GF-D8 (cell line): ENCODE measurements at places on chromosomes 3 and 15.

DNA sequence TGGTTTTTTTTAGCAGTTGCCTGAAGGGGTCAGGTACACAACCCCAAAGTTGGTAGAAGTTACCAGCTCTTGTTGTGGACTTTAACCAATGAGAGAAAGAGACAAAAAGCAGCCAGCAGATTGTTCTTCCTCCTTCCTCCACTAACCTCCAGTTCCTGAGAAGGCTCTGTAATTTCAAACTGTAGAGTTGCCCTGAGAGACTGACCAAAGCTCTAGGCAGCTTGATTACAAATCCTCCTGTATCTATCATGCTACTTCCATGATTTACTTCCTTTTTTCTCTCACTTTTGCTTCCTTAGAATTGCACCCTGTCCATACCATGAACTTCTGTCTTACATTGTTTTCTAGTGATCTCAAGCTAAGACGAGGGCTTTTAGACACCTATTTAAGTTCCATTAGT is 29.2 kb downstream of the NSUN3 start:
- DNase-seq = peak; percentile 18

GRCh38 chr15:100692671-100693070 is 90.3 kb downstream of the ASB7 start:
- DNase-seq = no peak

- no peak for DNase-seq
These were observed 22.4 kb downstream of the RLBP1 start for GRCh38 chr15:89198934-89199333.

GRCh38 chr3:62187022-62187431 is 186.3 kb downstream of the FEZF2 start:
- no peak for DNase-seq

GRCh38 chr15:37819191-37819590 is 115.2 kb upstream of the TMCO5A start:
- DNase-seq = no peak

DNA sequence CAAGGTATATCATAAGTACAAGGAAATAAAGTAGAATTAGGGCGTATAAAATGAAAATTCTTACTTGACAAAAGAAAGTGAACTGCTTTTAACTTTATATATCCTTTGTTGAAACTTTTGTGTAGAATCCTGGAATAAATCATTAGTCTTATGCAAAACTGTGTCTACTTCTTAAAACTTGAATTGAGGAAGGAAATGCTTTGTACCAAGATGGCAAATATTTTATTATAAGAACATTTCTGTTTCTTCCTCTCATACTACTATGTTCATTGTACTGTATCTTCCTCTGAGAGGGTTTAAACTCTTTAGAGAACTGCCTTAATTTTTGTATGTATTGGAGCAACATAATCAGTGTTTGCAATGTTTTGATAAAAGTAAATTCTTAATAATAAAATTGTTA is 42.0 kb downstream of the RASA2 start:
- DNase-seq = no peak

GRCh38 chr3:42503957-42504333 is 1.5 kb downstream of the VIPR1 start:
- DNase-seq = no peak

- no peak for DNase-seq
These were observed 24.8 kb downstream of the CCR1 start for GRCh38 chr3:46183330-46183729.

DNA sequence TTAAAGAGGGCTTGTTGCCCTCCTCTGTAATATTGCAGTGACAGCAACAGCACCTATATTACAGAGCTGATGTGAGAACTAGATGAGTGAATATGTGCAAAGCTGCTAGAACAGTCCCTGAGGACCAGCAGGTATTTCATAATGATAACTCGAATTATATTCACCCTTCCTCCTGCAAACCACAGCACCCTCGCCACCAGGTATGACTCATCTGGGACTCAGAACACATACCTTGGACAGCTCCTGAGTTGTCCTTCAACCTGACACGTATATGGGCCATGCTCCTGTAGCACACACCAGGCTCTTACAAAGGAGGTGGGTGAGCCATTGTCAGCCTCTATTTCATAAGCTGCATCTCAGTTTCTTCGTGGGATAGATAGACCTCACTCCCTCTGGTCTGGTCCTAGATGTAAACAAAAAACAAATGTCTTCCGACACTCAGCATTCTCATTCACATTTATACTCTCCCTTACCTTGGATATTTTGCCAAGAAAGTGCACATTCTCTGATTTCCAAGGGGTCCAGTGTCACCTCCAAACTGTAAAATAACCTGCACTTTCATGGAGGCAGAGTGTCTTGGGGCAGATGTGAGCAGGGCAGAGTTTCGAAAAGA is 124.5 kb downstream of the TLE3 start:
- DNase-seq = no peak

DNA sequence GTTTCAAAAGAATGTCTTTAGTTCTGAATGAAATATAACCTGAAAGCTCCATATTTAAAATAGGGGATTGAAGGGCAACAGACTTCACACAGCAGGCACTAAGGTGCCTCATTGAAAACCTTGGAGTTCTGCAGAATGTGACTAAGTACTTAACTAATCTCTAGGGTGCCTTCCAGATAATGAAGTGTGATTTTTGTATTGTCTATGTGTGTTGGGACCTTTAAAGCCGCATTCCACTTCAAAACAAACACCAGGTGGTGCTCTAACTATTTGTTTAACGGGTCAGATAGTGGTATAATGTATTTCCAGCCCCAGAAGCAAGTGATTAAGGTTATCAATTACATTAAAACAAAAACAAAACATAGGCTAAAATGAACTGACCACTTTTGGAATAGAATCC is 28.0 kb downstream of the TFG start:
- DNase-seq = no peak

DNA sequence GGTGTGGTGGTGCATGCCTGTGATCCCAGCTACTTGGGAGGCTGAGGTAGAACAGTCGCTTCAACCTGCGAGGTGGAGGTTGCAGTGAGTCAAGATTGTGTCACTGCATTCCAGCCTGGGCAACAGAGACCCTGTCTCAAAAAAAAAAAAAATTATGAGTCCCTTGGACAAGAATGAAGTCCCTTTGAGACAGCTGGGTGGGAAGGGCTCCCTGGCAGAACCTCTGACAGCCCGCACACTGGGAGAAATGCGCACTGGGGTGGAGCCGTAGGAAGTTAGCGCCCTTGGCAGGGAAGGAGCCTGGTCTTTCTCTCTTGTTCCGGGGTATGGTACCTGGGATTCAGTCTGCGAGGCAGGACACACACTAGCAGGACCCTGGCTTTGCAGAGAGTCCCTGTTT is 51.4 kb downstream of the SLC30A4 start:
- DNase-seq = no peak

DNA sequence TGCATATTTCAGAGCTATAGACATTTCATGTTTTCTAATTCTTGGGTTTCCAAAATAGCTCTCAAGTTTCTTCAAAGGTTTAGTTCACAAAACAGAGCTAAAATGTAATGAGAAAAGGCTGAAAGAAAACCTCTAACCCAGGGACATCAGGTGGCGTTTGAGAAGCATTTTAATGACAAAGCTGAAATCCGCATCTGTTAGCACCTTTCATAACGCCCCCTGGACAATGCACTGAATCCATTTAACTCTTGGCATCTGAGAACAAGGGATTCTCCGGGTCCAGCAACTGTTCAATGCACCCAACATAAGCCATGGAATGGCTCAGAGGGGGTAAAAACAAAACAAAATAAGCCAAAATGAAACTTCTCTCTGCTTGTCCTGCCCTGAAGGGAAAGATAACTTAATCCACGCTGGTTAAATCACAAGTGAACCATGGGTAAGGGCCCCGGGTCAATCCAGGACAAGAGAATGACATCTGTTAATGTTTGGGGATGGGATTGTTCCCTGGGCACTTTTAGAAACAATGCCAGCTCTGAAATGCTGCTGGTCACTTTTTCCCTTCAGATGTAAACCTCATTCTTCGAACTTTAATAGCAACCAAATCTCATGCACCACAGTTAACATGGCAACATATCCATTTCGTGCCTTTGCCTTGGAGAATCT is 466.2 kb upstream of the ADAMTS9 start:
- no peak for DNase-seq

GRCh38 chr3:171806200-171807128 is 3.8 kb downstream of the PLD1 start:
- peak; percentile 34 for DNase-seq

DNA sequence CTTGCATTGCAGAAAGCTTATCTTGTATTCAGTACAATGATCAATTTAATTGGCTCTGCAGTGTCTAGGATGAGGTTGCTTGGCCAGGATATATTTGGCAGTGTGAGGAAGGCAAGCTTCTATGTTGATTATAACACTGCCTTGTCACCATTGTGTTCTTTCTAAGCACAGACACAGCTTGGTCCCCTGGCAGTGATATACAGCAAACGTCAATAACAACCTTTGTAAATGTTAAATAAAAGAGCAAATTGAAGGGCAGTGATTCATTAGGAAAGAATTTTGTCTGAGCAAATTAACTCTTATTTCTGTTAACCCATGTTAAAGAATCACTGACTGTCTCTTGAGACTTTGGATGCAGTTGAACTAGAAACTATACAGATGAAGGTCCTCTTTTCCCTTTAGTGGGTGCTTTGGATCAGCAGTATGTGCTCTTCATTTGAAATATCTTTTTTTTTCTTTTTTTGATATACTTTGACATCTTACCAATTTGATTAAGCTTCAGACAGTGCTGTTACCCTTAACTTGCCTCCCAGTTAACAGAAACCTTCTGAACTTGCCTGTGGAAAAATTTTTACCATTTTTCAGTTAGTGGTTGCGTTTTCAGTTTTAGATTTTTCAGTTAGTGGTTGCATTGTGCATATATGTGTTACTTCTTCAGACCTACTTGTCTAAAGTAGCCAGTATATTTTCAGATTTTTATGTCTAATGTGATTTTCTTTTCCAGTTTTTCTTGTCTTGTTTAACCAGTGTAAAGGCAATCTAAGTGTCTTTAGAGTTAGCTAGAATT is 199.8 kb downstream of the TCF12 start:
- DNase-seq = no peak
